Breast epithelium (tissue), 4 donors: ENCODE measurements at places on chromosomes 4 and X.

DNA sequence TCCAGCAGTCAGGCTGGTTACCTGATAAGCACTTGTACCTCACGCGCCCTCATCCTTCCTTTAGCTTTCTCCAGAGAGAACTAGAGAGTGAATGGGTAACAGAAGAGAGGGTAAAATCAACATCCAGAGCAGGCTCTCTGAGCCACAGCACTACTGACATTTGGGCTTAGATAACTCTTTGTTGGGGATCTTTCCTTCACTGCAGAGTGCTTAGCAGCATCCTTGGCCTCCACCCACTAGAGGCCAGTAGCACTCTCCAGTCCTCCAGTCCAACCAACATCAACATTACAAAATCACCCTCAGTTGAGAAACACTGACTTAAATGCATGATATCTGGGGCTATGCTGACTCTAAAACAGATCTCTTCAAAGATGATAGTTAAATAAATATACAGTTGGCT lies 220.7 kb downstream of the TACR3 start:
- no peaks in the 10 kb centered on the region for H3K27me3 ChIP-seq
- H3K4me1 ChIP-seq, result no peaks in the 10 kb centered on the region
- no peaks in the 10 kb centered on the region for H3K36me3 ChIP-seq

GRCh38 chrX:123450222-123450621 lies 266.1 kb downstream of the GRIA3 start:
- no peak overlapping the region for H3K27ac ChIP-seq
- H3K36me3 ChIP-seq, result no peaks in the 10 kb centered on the region
- H3K4me3 ChIP-seq, result no peak overlapping the region
- H3K4me1 ChIP-seq, result no peaks in the 10 kb centered on the region

- H3K36me3 ChIP-seq, result peaks cover 5% of the 10 kb centered on the region
- H3K27me3 ChIP-seq, result no peaks in the 10 kb centered on the region
- H3K4me3 ChIP-seq, result no peak overlapping the region
- no peak overlapping the region for H3K27ac ChIP-seq
Measured at GRCh38 chr4:116627545-116627944, 457.8 kb downstream of the TRAM1L1 start.

GRCh38 chrX:25869761-25870160 lies 268.4 kb upstream of the MAGEB18 start:
- no peak for DNase-seq
- no peaks in the 10 kb centered on the region for H3K27me3 ChIP-seq
- no peaks in the 10 kb centered on the region for H3K4me1 ChIP-seq
- H3K27ac ChIP-seq, result no peak overlapping the region

DNA sequence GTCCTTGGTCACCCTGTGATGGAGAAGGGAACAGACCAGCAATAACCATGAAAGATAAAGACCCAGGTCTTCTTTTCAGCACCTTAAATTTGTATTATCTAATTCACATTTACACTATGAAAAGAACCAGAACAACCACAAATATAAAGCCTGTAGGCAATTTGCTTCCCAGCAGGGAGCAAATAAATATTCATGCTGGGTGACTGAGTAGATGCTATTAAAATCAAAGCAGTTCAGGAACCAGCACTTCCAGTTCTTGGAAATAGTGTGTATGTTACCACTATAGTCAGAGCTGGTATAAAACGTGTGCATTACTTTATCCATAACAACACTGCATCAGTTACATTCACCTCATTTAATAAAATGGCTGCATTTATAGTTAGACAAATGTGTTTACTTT lies 177.8 kb upstream of the ETNPPL start:
- H3K4me1 ChIP-seq, result no peaks in the 10 kb centered on the region
- DNase-seq, result no peak
- H3K27me3 ChIP-seq, result no peaks in the 10 kb centered on the region
- no peak overlapping the region for H3K4me3 ChIP-seq
- no peak overlapping the region for H3K27ac ChIP-seq

DNA sequence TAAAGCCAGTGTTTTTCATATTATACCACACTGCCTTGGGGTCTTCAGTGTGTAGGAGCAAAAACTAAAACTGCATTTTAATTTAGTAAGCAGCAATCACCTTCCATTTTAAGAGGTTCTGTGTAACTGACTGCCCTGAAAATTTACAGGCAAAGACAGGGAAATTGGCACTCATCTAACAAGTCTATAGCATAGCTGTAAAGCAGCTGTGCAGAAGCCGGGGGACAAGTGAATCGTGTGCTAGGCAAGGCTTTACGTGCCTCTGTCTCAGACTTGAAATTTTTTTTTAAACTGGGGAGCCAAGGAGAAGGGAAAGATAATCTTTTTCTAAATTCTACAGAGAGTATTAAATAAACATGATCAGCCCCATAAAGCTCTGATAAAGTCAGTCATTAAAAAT lies 39.7 kb downstream of the TSPAN5 start:
- DNase-seq, result no peak
- no peaks in the 10 kb centered on the region for H3K4me1 ChIP-seq
- H3K27me3 ChIP-seq, result no peaks in the 10 kb centered on the region
- H3K27ac ChIP-seq, result no peak overlapping the region
- no peaks in the 10 kb centered on the region for H3K36me3 ChIP-seq

GRCh38 chr4:154014407-154015321 lies 225.8 kb upstream of the SFRP2 start:
- no peak overlapping the region for H3K4me3 ChIP-seq
- no peaks in the 10 kb centered on the region for H3K36me3 ChIP-seq
- no peak overlapping the region for H3K27ac ChIP-seq
- no peak for DNase-seq

GRCh38 chrX:9153300-9153699 lies 119.4 kb upstream of the FAM9B start:
- H3K27ac ChIP-seq, result no peak overlapping the region
- DNase-seq, result no peak
- no peaks in the 10 kb centered on the region for H3K36me3 ChIP-seq

DNA sequence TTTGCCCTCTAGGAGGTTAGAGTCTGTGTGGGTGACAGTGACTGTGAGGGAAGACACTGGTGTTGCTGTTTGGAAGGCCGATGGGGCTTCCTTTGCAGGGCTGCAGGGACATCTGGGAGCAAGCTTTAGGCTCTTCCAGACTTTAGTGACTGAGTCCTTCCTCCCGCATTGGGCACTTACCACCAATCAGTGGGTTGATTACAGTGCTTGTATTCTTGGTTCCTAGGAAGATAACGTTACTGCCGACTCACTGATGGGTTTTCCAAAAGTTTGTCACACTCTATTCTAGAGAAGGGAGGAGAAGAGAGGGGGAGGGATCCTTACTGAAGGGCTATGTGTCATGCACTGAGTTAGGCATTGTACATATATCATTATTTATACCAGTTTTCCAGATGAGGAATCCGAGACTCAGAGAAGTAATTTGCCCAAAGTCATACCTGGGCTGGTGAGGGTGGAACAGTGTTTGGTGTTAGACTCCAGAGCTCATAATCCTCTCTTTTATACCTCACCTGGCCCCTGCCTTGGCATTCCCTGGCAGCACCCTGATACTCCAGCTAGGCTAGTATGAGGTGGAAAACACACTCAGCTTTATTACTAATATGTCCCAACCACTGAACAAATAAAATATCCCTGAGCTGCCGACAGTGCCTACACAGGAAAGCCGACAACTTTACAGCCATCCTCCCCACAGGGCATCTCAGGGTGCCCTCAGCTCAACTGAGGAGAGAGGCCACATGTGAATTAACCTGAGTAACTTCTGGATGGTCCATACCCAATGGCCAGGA lies 3.8 kb downstream of the CHST7 start:
- H3K4me3 ChIP-seq, result peak overlapping the region; percentile 33
- H3K27me3 ChIP-seq, result no peaks in the 10 kb centered on the region
- H3K36me3 ChIP-seq, result no peaks in the 10 kb centered on the region
- no peak overlapping the region for H3K27ac ChIP-seq
- H3K4me1 ChIP-seq, result no peaks in the 10 kb centered on the region

- DNase-seq, result no peak
- H3K27me3 ChIP-seq, result no peaks in the 10 kb centered on the region
- no peaks in the 10 kb centered on the region for H3K4me1 ChIP-seq
- no peak overlapping the region for H3K27ac ChIP-seq
Measured at GRCh38 chrX:148700021-148700420, 199.6 kb downstream of the AFF2 start.

- no peak overlapping the region for H3K4me3 ChIP-seq
- no peaks in the 10 kb centered on the region for H3K27me3 ChIP-seq
- H3K4me1 ChIP-seq, result no peaks in the 10 kb centered on the region
- no peak overlapping the region for H3K27ac ChIP-seq
- no peak for DNase-seq
Measured at GRCh38 chrX:97846718-97847237, 963.1 kb downstream of the RPA4 start.

DNA sequence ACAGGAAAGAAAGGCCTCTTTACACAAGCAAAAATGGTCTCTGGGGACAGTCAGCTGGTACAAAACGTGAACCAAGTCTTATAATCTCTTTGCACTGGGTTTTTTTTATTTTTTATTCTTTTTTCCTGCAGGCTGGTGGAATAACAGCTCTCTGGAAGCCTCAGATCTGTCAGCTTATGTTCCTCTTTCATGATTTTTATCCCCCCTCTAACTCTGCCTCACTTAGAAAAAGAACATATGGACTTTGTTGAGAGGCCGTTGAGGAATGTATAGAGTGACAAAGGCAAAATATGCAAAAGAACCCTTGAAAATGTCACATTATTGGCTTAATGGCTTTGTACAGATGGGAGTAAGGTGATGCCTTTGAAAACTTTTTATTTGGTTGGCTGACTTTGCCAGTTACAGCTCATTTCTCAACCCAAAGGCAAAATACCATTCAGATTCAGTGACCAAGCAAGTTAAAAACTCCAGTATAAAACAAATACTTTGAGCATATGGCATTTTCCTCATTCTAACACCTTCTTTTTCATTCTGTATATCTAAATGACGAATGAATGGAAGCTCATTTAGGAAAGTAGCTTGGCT lies 111.1 kb downstream of the RNF150 start:
- H3K4me1 ChIP-seq, result no peaks in the 10 kb centered on the region
- H3K27me3 ChIP-seq, result no peaks in the 10 kb centered on the region
- DNase-seq, result no peak
- H3K4me3 ChIP-seq, result no peak overlapping the region

- no peaks in the 10 kb centered on the region for H3K4me1 ChIP-seq
- H3K4me3 ChIP-seq, result no peak overlapping the region
- no peaks in the 10 kb centered on the region for H3K27me3 ChIP-seq
- no peak for DNase-seq
- H3K27ac ChIP-seq, result no peak overlapping the region
Measured at GRCh38 chr4:163846008-163846407, 351.5 kb downstream of the TMA16 start.

DNA sequence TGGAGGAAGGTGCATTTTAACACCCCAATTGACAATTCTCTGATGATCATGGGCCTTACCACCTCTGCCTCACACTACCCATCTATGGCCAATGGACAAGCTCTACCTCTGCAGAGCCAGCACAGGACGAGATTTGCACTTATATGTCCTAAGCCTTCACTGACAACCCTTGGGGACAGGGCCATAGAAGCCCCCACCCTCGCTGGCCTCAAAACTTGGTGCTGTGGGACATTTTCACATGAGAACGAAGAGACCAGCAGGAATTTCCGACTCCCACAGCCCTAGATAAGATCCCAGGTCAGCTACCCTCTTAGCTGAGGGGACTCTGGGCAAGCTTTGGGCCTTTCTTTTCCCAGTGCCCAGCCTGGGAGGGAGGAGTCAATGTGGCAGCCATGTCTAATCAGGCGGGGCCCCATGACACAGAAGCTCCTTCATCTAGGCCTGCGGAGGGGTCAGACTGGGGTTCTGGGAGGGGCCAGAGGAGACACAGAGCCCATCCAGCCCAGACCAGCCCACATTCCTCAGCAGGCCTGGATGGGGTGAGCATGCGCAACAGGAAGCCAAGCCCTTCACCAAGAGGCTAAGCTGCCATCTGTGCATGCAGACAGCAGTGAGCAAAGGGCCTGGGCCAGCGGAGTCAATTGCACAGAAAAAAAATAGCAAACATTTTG lies 12.1 kb downstream of the PJA1 start:
- DNase-seq, result no peak
- no peak overlapping the region for H3K27ac ChIP-seq
- no peak overlapping the region for H3K4me3 ChIP-seq
- H3K4me1 ChIP-seq, result no peaks in the 10 kb centered on the region

GRCh38 chr4:123471655-123472369 lies 75.2 kb downstream of the SPRY1 start:
- H3K4me3 ChIP-seq, result no peak overlapping the region
- H3K36me3 ChIP-seq, result no peaks in the 10 kb centered on the region
- no peak for DNase-seq
- no peaks in the 10 kb centered on the region for H3K27me3 ChIP-seq

GRCh38 chrX:78886550-78886949 lies 58.6 kb upstream of the P2RY10 start:
- no peak overlapping the region for H3K27ac ChIP-seq
- H3K4me3 ChIP-seq, result no peak overlapping the region
- no peaks in the 10 kb centered on the region for H3K27me3 ChIP-seq
- no peaks in the 10 kb centered on the region for H3K36me3 ChIP-seq

- no peak for DNase-seq
- H3K27me3 ChIP-seq, result no peaks in the 10 kb centered on the region
- no peaks in the 10 kb centered on the region for H3K36me3 ChIP-seq
Measured at GRCh38 chr4:4923201-4923600, 63.7 kb downstream of the MSX1 start.

DNA sequence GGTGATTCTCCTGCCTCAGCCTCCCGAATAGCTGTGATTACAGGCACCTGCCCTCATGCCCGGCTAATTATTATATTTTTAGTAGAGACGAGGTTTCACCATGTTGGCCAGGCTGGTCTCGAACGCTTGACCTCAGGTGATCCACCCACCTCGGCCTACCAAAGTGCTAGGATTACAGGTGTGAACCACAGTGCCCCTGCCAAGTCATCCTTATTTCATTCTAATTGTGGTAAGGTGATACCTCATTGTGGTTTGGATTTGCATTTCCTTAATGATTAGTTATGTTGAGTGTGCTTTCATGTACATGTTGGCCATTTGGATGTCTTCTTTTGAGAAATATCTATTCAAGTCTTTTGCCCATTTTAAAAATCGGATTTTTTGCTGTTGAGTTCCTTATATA lies 93.0 kb downstream of the USP9X start:
- no peak overlapping the region for H3K27ac ChIP-seq
- no peaks in the 10 kb centered on the region for H3K4me1 ChIP-seq
- no peak for DNase-seq
- no peak overlapping the region for H3K4me3 ChIP-seq
- H3K27me3 ChIP-seq, result no peaks in the 10 kb centered on the region
- H3K36me3 ChIP-seq, result no peaks in the 10 kb centered on the region

- H3K27me3 ChIP-seq, result no peaks in the 10 kb centered on the region
- no peaks in the 10 kb centered on the region for H3K36me3 ChIP-seq
- no peak overlapping the region for H3K4me3 ChIP-seq
- H3K27ac ChIP-seq, result no peak overlapping the region
- DNase-seq, result no peak
- H3K4me1 ChIP-seq, result no peaks in the 10 kb centered on the region
Measured at GRCh38 chr4:83358410-83358809, 23.8 kb upstream of the HPSE start.

- no peak overlapping the region for H3K4me3 ChIP-seq
- no peaks in the 10 kb centered on the region for H3K4me1 ChIP-seq
- peaks cover 4% of the 10 kb centered on the region for H3K36me3 ChIP-seq
- no peaks in the 10 kb centered on the region for H3K27me3 ChIP-seq
Measured at GRCh38 chr4:66766557-66766956, 778.7 kb downstream of the CENPC start.

GRCh38 chr4:94126669-94127068 lies 81.0 kb upstream of the SMARCAD1 start:
- DNase-seq, result no peak
- H3K4me3 ChIP-seq, result no peak overlapping the region
- H3K27me3 ChIP-seq, result no peaks in the 10 kb centered on the region
- H3K36me3 ChIP-seq, result no peaks in the 10 kb centered on the region

- no peak overlapping the region for H3K27ac ChIP-seq
- no peaks in the 10 kb centered on the region for H3K4me1 ChIP-seq
- no peaks in the 10 kb centered on the region for H3K27me3 ChIP-seq
- DNase-seq, result no peak
- no peak overlapping the region for H3K4me3 ChIP-seq
- no peaks in the 10 kb centered on the region for H3K36me3 ChIP-seq
Measured at GRCh38 chr4:39729557-39729956, 31.6 kb downstream of the UBE2K start.
